ENCODE measurements at places on chromosomes 5 and 9. TPM values are rescaled to one million over a fixed set of nuclear protein-coding genes. Genes with fewer than 3 reads are reported as not detected.

The PRDM9 gene
- total RNA-seq = not detected

The ARID3C gene
- 0.33 TPM for total RNA-seq

The BARHL1 gene
- not detected for total RNA-seq

The RNF183 gene
- total RNA-seq = not detected

The ST6GALNAC6 gene
- 46.1 TPM for total RNA-seq

The WDR31 gene
- total RNA-seq = 0.29 TPM

The SOHLH1 gene
- total RNA-seq = not detected

The IL11RA gene
- 7.8 TPM for total RNA-seq

The SPATA31A3 gene
- total RNA-seq = not detected

The F2RL2 gene
- 0.76 TPM for total RNA-seq

The WHRN gene
- 0.67 TPM for total RNA-seq

The GTF2H2 gene
- total RNA-seq = 15.0 TPM

The PRXL2C gene
- total RNA-seq = 19.9 TPM
